Hematopoietic multipotent progenitor cell (in vitro differentiated cells): ENCODE measurements at places on chromosomes 3 and 15. TPM values are rescaled to one million over a fixed set of nuclear protein-coding genes. Genes with fewer than 3 reads are reported as not detected.

- no peak for DNase-seq
Measured at GRCh38 chr3:162143180-162143579, 646.6 kb downstream of the OTOL1 start.

- DNase-seq = no peak
Measured at GRCh38 chr3:39268549-39268900, 11.3 kb downstream of the CX3CR1 start.

DNA sequence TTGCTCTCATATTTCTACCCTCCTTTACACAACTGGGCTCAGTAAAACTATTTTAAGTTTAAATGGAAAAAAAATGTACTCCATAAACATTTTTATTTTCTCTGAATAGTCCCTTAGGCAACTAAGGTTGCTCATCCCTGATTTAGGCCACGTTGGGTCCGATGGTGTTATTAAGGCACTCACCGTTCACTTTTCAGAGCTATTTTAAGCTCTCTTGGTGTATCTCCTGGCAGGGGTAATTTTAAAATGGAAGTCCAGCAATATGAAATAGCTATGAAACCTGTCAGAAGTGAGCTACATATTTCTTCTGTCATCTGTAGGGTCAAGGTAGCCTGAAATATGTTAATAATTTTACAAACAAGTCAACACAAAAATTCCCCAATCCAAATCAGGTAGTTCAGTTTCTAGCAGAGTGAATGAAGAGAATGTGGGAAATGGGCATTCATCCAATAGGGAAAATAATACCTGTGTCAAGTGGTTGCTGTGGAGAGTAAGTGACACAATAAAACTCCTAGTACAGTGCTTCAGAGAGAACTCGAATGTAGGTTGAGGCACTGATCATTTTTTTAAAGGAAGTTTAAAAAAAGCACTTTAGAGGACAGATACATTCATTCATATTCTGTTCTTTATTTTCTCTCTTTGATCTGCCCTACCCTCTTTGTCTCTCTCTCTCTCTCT, 209.3 kb upstream of the FEZF2 start:
- no peak for DNase-seq

TUSC7 gene
- not detected for total RNA-seq
